ENCODE measurements at places on chromosomes 5 and 9.

DNA sequence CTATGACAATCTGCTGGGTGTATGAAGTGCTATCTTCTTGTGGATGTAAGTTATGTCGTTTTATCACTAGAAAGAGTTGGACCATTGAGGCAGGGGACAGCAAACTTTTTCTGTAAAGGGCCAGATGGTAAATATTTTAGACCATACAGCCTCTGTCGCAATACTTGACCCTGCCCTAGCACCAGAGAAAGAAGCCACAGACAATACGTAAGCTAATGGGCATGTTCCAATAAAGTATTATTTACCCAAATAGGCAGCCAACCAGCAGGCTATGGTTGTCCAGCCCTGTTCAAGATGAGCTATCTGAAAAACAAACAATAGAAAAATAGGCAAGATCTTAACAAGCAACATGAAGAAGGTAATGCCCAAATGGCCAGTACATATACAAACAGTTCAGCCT, 36.4 kb downstream of the MTX3 start:
- no peak for DNase-seq

- no peak for DNase-seq
Observed at GRCh38 chr5:72141440-72142355, 34.4 kb downstream of the MAP1B start.

- no peak for DNase-seq
Observed at GRCh38 chr5:15248731-15249130, 251.2 kb upstream of the FBXL7 start.

- no peak for DNase-seq
Observed at GRCh38 chr5:149203921-149204441, 62.7 kb downstream of the ABLIM3 start.

DNA sequence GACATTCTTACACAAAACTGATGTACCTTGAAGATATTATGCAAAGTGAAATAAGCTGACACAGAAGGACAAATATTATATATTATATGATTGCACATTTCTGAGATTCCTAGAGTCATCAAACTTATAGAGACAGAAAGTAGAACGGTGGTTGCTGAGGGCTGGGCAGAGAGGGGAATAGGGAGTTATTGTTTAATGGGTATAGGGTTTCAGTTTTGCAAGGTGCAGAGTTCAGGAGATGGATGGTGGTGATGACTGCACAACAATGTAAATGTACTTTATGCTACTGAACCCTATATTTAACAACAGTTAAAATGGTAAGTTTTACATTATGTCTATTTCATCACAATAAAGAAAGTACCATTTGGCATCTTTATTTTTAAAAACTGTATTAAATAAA, 315.8 kb upstream of the POU5F2 start:
- no peak for DNase-seq

DNA sequence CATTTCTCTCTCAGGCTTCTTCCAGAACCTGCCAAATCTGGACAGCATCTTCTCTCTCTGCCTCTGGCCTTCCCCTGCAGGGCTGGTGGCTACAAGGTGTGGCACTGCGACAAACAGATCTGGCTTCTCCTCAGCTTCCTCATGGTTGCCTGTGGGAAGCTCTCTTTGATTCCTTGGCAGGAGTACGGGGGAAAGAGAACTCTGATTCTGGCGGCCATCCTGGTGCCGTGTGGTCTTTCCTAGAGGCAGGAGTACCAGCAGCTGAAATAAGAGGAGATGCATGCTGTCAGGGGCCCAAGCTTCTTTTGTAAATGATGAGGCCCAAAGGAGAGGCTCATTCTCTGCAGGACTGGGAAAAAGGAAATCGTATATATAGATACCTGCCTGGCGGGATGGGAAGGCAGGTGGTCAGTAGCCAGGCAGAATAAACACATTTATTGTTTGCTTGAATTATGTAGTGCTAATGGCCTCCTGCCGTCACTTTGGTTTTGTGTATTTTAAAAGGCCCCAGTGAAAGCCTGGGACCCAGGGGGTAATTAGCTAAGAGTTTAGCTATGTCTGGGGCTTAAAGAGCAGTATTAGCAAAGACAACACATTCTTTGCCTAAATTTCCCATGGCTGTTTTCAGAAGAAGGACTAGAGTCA, at the start of gene CER1:
CER1 (minus strand) TSS at position 343 of the 645 bp plus-strand sequence; CDS start at position 282, 61 bp downstream.
- no peak for DNase-seq

DNA sequence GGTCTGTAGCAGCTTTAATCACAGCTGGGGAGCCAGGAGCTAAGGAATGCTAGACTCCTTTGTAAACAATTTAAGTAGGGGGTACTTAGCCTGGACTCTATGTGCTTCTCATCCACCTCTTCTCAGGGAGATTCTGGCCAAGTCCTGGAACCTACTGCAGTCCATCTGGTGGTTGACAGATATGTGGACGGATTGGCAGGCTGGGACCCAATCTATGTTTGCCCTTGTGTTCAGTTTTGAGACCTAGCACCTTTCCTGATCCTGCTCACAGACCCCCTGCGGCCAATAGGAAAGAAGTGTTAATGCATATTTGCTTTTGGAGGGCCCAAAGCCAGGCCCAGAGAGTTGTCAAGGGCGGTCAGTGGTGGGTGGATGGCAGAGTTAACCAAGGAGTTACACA, 6.4 kb downstream of the SLC22A5 start:
- DNase-seq = no peak

DNA sequence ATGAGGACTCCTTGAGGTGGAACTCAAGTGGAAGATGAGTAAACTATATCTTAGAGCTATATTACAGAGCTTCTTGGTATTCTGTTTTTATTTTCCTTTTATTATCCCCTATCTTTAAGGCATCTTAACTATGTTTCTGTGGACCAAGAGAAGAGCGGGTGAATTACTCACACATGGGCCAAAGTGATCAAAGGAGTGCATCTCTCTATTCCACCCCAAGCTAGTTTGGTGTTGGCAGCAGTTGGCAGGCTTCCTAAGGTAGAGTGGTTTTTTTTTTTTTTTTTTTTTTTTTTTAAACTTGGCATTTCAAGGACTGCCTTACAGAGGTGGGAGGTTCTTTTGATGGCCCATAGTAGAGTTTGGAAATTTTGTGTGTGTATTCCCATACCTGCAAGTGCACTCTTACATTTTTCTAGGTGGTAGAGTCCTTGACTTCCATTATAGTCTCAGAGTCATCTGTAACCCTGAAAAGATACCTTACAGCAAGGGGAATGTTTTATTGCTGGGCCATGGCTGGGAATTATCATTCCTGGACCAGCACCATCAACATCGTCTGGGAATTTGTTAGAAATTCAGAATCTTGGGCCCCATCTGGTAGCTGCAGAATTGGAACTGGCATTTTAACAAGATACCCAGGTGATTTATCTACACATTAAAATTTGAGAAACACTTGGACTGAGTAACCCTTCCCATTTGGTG, 51.0 kb downstream of the ARHGAP26 start:
- DNase-seq = no peak

GRCh38 chr5:170638051-170638450, 134.2 kb downstream of the KCNIP1 start:
- no peak for DNase-seq

GRCh38 chr5:74186356-74187315, 453.9 kb downstream of the ENC1 start:
- no peak for DNase-seq

- no peak for DNase-seq
Observed at GRCh38 chr9:114908104-114908622, 22.2 kb downstream of the TNFSF8 start.

- DNase-seq = no peak
Observed at GRCh38 chr5:34550964-34551363, 105.2 kb upstream of the RAI14 start.

DNA sequence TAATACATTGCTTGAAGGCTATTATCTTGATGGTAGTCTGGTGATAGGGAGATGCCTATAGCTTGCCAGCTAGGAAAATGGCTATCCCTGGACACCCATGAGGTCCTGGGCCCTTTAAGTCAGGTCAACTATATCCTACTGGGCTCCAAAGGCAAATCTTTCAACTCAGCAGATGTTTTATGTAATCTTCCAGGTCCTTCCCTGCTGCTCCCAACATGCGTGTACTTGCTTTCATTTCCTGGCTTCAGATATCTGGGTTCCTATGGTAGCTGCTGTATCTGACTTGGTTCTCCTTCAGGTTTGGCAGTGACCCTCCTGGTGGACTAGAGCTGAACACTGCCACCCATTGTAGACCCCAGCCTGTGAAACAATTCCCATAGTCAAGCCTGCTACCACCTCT, 32.4 kb upstream of the GAS1 start:
- no peak for DNase-seq

DNA sequence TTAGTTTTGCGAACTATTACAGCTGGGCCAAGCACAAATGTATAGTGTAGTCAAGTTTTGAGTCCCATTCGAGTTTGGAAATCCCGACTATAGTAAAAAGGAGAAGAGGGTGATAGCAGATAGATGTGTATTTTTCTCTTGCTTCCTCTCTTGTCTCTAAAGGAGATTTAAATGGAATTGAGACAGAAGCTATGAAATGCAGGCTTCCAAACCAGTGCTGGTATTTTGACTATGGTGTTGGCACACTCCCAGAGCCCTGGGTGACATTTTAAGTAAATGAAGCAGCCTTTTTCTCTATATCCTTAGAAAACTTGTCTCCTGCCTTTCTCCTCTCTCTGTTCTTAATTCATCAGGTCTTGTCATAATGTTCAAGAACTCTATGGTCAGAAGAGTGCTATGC, 17.7 kb upstream of the AUH start:
- DNase-seq = no peak

- DNase-seq = no peak
Observed at GRCh38 chr5:173782671-173783101, 105.5 kb upstream of the CPEB4 start.

GRCh38 chr5:159951834-159952233, 35.6 kb downstream of the ADRA1B start:
- DNase-seq = no peak

GRCh38 chr5:35016174-35017051, 31.3 kb downstream of the AGXT2 start:
- DNase-seq = no peak

- DNase-seq = no peak
Observed at GRCh38 chr5:179607160-179607931, 16.1 kb downstream of the HNRNPH1 start.

DNA sequence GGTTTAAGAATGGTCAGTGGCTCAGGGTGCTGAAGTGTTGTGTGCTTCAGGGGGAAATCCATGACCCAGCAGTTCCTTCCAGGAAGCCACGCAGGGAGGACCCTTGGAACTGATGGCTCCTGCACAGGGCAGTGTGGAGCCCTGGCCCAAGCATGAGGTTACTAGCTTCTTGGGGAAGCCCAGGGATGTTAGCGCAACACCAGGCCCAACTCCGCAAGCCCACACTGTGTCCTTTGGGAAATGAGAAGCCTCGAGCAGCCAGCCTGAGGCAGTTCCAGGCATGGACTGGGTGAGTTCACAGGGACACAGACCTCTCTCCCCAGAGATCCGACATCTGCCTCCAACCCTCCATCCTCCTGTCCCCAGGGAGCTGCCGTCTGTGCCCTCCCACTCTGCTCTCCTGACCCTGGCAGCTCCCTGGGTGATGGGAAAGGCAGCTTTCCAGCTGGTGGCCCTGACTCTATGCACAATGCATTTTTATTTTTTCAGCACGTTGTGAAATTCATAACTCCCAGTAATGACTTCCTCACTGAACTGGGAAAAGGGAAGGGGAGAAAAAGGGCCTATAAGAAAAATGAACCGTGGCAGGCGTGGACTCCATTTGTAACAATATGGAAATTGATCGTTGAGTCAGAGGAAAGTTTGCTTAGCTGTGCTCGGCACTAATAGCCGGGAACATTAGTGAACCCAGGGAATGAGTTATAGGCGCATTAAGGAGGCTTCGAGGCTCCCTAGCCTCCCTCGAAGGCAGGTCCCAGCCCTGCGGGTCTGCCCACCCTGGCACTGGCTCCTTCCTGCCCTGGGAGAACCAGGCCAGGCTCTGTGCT, 34.1 kb downstream of the LMX1B start:
- DNase-seq = no peak

DNA sequence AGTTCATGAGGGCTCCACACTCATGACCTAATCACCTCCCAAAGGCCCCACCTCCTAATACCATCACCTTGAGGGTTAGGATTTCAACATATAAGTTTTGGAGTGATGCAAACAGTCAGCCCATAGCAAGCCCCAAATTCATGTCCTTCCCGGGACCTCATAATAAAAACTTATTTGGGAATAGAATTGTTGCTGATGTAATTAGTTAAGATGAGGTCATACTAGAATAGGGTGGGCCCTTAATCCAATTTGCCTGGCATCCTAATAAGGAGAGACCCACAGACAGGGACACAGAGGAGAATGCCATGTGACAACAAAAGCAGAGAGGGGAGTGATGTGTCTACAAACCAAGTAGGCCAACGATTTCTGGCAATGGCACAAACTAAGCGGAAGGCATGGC, 347.1 kb downstream of the ARHGEF28 start:
- DNase-seq = no peak

Data from stimulated activated CD4-positive, alpha-beta T cell treated with anti-CD3 and anti-CD28 coated beads, Interleukin-4, amount 100 ng/mL, for 4 hours (primary cell).